ENCODE measurements at places on chromosomes 3 and 15. TPM values are rescaled to one million over a fixed set of nuclear protein-coding genes. Genes with fewer than 3 reads are reported as not detected.

Gene LIPH
- total RNA-seq, result 19.9 TPM

Gene ZNF717
- total RNA-seq, result 6.3 TPM

Gene GATA2
- total RNA-seq, result 74.6 TPM

Gene PLSCR5
- not detected for total RNA-seq

Gene SLC24A5
- total RNA-seq, result not detected

Gene ARHGAP31
- total RNA-seq, result 7.6 TPM

Gene RHOV
- 4.2 TPM for total RNA-seq

Gene GPR160
- total RNA-seq, result 0.18 TPM

Gene PDCD10
- 83.5 TPM for total RNA-seq

Gene CHST13
- 0.64 TPM for total RNA-seq

Gene PPP2R3A
- total RNA-seq, result 8.1 TPM

Gene APOD
- total RNA-seq, result not detected

Gene TTC23
- total RNA-seq, result 21.7 TPM

Gene MKRN3
- total RNA-seq, result 7.9 TPM

Gene MIX23
- 61.7 TPM for total RNA-seq

Gene UPK1B
- total RNA-seq, result 4.4 TPM

Gene SLC27A2
- 0.18 TPM for total RNA-seq

Gene LRRN1
- 0.13 TPM for total RNA-seq

Gene CKMT1B
- total RNA-seq, result 2.4 TPM

Gene MYZAP
- 1.1 TPM for total RNA-seq

Gene ABCF3
- 101 TPM for total RNA-seq

Gene CHRM5
- not detected for total RNA-seq

Gene PHC3
- 53.8 TPM for total RNA-seq

Gene ST8SIA2
- 0.15 TPM for total RNA-seq

Data from Panc1 (cell line).